ENCODE measurements at places on chromosomes 1 and 21.
A peak's percentile ranks its signal among the peaks of the same experiment; 100 is the strongest.

DNA sequence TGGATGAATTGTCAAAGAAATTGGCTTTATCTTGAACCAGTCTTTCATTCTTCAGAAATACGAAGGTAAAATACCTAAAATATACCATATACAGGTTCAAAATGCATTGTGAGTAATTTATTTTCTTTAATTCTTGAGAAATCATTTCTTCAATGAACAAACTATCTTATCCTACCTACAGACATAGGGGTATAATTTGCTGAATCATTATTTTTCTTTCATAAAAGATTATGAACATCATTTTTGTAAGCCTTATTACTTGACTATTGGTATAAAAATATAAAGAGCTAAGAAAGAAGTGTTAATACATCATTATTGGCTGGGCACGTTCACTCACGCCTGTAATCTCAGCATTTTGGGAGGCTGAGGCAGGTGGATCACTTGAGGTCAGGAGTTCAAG, 167.7 kb downstream of the DNAH14 start:
- DNase-seq, result no peak

DNA sequence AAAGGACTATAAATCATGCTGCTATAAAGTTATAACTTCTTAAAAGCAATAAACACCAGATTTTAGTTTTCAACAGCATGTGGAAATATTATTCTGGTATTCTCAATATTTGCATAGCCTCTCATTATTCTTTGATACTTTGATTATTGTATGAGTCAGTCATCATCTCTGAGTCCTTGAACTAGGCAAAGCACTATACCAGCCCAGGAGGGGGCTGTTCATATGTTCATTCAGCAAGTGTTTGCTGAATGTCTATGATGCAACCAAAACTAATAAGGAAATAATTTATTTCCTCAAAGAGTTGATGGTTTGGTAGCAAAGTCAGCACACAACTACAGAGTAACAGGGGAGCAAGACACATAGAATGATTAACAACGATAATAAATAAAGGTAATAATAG, 175.6 kb upstream of the C1orf105 start:
- DNase-seq, result no peak

- DNase-seq, result no peak
Observed at GRCh38 chr1:236303675-236304074, 21.9 kb upstream of the ERO1B start.

DNA sequence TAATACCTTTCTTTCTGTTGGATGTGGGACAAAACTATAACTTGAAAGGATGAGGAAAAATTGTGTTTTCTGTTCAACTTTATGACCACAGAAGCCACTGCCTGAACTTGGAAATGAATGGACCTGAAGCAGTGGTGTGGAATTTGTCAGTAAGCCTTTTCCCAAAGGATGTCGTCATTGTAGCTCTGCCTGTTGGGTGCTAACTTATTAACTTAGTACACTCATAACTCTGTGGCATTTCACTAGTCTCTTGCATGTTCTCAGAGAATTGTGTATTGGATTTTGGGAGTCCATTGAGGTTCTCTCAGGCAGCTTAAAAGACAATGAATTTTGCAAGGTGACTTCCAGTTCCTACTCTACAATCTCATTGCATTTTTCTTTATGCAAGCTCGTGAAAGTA, 49.6 kb downstream of the KCNK2 start:
- no peak for DNase-seq

- no peak for DNase-seq
Observed at GRCh38 chr1:221788466-221788865, 46.6 kb upstream of the DUSP10 start.

- no peak for DNase-seq
Observed at GRCh38 chr1:205274041-205274691, 46.4 kb downstream of the TMCC2 start.

- DNase-seq, result no peak
Observed at GRCh38 chr1:8670371-8670818, 147.0 kb downstream of the RERE start.

DNA sequence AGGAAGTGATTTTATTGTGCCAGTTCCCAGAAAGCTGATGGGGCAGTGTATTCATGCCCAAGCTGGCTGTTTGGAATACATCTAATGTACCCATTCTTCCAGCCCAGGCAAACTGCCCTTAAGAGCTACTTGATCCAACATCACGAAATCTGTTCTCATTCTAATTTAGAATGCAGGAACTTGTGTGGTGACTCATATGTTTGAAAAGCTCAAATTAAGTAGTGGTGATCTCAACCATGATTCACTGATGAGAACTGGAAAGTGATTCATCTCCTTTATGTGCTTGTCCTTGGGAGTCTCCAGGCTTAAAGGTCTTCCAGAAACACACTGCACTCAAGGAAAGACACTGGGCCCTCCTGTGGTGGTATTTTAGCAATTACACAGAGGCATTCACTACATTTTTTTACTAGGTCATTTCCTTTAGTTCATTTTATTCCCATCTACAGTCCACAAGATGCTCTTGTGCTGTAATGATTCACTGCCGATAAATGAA, 65.4 kb downstream of the RPE65 start:
- DNase-seq, result no peak

GRCh38 chr1:154546264-154547063, 12.0 kb downstream of the UBE2Q1 start:
- DNase-seq, result peak; percentile 67
